Glutamatergic neuron (in vitro differentiated cells): ENCODE measurements at places on chromosomes 6 and 20.

DNA sequence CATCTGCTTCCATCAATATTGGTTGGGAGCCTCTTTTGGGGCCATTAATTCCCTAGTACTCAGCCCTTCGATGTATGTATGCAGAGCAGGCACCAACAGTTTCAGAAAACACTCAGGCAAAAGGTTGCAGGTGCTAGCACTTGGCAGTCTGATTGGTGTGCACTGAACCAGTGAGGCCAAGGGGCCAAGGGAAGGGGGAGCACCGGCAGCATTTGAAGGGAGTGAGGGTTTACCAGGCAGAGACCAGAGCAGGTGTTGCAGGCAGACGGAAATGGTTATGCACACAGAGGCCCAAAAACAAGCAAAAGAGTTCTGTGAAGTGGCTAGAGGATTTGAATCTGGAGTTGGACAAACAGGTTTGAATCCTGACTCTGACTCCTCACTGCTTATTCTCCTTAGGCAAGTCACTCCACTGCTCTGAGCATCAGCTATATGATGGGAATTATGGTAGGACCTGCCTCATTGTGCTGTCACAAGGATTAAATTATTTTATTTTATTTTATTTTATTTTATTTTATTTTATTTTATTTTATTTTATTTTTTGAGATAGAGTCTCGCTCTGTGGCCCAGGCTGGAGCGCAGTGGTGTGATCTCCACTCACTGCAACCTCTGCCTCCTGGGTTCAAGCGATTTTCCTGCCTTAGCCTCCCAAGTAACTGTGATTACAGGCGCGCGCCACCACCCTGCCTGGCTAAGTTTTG lies 58.1 kb upstream of the SHLD1 start:
- DNase-seq, result no peak

- DNase-seq, result no peak
Observed at GRCh38 chr6:106117579-106117978, 31.4 kb downstream of the PRDM1 start.

- DNase-seq, result no peak
Observed at GRCh38 chr6:31792761-31793171, 2.8 kb downstream of the VARS1 start.

- no peak for DNase-seq
Observed at GRCh38 chr20:20181322-20181721, 129.0 kb downstream of the CFAP61 start.

DNA sequence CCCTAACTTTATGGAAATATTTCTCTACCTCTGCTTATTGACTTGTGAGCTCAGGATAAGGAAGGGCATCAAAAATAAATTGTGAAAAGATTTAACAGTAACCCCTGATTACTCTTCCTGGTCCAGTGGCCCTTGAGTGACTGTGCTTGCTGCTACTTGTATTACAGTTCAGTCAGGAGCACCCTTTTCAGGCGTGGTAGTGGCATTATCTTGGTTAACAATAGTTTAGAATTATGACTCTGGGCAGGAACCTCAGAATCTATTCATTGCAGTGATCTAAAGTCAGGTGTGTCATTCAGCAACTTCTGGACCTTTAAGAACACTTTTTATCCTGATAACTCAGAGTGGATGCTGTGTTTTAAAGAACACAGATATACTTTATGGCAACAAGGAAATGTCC lies 43.4 kb downstream of the FAM135A start:
- DNase-seq, result no peak

- no peak for DNase-seq
Observed at GRCh38 chr6:166774770-166775169, 147.7 kb upstream of the RPS6KA2 start.

DNA sequence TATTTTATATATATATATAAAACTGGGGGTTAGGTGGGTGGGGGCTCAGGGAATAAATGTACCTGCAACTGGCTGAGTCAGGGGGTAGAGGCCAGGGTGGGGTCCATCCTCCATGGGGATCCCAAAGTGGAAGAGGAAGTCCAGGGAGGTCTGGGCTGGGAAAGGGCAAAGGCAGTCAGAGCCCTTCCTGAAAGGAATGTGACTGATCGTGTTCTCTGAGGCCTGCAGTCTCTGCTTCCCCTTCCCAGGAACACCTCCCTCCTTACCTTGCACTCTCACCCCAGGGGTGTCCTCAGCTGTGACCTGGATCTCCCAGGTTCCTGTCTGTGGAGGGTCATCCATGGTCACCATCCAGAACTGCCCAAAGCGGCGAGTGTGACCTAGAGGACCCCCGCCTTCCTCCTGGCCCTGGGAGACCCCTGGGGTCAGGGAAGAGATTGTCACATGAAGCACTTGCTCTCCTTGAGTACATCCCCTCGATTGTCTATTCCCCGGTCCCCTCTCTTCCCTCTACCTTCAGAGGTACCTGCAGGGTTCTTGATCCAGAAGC lies 4.7 kb downstream of the SAPCD1 start:
- no peak for DNase-seq

DNA sequence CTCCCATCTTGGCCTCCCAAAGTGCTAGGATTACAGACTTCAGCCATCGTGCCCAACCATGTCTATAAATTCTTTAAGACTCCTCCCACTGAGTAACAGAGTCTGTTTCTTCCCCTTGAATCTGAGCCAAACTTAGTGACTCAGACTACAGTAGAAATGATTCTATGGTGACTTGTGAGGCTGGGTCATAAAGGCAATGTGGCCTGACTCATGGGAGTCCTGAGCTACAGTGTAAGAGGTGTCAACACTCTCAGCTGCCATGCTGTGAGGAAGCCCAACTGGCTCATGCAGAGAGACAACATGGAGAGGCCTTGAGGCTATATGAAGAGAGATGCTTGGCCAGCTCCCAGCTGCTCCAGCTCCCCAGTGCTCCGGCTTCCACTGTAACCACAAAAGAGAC lies 5.2 kb upstream of the NRSN2 start:
- DNase-seq, result no peak

DNA sequence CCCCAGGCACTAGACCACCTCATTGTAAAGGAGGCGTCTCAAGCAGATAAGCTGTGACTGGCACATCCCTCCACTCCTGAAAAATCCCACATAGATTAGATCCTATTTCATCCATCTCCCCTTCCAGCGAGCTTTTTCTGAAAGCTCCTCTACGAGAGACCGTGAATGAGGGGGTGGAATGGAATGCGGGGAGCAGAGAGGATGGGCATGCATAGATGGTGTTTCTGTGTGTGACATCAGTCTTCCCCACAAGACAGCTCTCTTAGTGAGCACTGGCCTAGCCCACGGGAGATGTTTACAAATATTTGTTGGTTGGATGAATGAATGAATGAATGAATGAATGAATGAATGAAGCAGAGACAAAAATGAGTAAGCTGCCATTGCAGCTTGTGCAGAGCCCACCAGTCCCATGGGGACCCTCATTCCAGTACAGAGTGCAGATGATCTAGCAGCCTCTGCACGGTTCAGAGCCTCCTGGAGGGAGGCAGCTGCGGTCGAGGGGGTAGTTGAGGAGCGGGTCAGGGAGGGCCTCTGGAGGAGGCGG lies 98.4 kb downstream of the DLGAP4 start:
- DNase-seq, result no peak

GRCh38 chr6:168050881-168051586 lies 28.0 kb downstream of the FRMD1 start:
- DNase-seq, result peak; percentile 27

DNA sequence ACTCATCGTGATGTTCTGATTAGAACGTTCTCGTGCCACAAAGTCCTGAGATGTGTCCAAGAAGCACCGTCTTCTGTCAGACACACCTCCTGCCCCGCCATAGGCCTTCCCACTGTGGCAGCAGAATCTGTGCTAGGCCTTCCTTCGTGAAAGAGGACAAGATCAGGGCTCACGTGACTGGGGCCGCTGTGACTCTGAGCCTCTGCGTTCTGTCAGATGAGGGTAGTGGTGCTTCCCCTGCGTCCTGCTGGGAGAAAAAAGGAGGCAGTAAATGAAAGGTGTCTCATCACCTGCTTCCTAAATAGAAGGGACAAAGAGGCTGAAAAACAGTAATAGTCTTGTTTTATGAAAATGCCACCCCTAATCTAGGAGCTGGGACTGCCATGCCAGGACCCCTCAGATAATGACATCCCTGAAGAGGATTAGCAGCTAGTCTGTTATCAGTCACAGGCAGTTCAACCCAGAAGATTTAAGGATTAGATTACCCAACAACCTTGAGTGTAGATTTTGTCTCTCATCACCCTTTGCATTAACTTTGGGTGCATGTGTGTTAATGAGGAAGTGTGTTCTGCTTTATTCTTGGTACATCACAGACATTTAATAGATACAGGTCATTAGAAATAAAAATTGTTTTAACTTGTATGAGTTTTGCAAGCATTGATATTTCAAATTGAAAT lies 4.1 kb downstream of the DNAJC5 start:
- no peak for DNase-seq

- no peak for DNase-seq
Observed at GRCh38 chr6:11727346-11727997, 51.1 kb downstream of the ADTRP start.

GRCh38 chr6:138492113-138492512 lies 7.2 kb downstream of the NHSL1 start:
- DNase-seq, result no peak

DNA sequence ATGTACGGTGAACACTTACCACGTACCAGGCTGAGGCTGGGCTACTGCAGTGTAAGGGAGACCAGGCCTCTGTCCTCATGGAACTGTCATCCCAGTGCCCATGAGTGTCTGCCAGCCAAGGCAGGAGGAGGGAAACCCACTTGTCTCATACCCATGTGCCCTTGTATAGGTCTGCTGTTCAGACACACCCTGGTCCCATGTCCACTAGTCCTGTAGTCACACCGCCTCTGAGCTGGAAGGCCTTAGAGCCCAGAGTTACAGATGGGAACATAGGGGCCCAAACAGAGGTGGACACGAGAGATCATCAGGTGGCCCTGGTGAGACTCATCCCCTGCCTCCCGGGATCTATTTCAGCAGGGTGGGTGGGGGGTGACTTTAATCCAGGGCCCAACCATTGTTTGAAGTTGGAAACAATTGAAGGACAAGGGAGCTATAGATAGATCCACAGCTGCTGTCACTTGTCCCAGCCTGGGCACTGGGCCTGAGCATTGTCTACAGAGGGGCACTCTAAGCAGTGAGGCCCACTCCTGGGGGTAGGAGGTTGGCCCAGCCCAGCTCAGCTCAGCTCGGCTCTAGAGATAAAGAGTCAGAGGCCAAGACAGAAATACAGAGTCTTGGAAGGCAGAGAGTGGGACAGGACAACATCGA lies 14.6 kb downstream of the MYH7B start:
- DNase-seq, result no peak

GRCh38 chr6:42158631-42159030 lies 14.5 kb upstream of the GUCA1A start:
- DNase-seq, result no peak

GRCh38 chr6:17621003-17621402 lies 20.9 kb downstream of the FAM8A1 start:
- DNase-seq, result no peak

GRCh38 chr20:4158466-4159050 lies 143.2 kb upstream of the RNF24 start:
- no peak for DNase-seq

DNA sequence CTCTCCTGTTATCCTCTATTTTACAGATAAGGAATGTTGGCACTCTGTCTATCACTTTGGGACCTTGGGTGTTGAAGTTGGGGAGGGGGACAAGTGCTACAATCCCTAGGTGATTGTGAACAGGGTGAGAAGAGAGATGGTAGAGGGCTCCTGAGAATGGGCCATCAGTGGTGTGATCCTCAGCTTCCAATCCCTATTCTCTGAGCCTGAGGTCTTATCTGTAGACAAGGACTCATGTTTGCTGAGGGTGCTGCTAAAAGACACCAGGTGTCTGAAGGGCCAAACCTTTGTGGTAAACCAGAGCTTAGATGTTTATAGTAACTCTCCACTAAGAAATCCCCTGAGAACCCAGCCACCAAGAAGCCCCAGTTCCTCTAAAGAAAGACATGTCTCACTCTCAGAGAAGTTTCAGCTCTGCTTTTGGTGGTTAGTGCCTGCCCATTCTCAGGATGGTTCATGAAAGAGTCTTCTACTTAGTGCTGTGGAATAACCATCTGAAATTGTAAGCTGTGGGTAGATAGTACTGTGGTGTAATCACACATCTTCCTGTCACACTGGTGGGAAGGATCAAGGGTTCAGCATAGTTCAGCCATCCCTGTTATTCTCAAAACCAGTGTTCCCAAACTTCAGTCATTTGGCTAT lies 58.2 kb upstream of the IL20RA start:
- no peak for DNase-seq

DNA sequence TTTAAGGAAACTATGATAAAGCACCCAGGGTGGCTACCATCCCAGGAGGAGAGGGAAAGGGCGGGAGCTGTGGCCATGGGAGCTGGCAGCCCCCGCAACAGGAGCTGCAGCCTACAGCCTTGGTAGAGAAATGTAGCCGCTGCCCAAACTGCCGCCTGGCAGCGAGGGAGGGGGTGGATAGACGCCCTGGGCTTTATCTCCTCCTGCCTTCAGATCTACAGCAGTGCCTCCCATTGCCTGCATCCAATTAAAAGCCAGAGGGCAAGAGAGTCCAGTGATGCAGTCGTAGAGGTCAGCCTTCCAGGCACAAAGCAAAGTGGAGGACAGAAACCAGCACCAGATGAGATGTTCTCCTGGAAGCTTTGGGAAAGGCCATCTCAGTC lies 35.0 kb upstream of the ZFAND3 start:
- no peak for DNase-seq

GRCh38 chr6:16249971-16250370 lies 11.6 kb downstream of the GMPR start:
- DNase-seq, result no peak

GRCh38 chr6:136609873-136610706 lies 59.9 kb upstream of the MAP7 start:
- no peak for DNase-seq

DNA sequence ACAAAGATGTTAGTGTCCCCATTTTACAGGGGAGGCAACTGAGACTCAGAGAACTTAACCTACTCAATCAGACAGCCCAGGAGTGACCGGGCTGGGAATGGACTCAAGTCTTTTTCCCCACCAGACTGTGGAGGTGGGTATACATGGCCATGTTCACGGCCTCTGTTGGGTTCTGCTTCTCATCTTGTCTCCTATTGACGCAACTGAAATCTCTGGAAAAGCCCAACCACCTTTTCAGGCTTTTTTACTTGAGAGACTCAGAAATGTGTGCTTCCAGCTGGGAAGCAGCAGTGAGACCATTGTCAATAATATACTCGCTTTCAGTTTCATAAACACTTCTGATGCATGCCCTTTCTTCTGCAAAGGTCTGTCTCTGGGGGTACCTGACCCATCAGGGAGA lies 70.7 kb downstream of the SOBP start:
- no peak for DNase-seq

- DNase-seq, result no peak
Observed at GRCh38 chr20:44067650-44068081, 119.3 kb downstream of the JPH2 start.

- DNase-seq, result no peak
Observed at GRCh38 chr6:15434263-15434662, 188.4 kb downstream of the JARID2 start.

DNA sequence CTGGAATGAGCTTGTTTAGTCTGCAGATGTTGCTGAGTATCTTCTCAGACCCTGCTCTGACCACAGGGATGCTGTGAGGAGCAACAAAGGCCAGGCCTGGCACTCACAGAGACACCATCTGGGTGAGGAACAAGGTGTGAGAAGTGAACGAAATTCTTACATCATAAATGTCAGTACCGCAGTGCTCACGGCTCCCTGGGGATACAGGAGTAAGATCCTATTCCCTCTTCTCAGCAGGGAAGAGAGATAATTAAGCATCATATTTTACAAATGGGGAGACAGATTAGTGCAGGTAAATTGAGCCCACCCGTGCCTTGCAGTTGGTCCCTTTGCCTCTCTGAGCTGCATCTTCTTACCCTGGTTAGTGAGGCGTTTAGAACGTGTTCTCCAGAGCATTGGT lies 106.2 kb downstream of the DTD1 start:
- DNase-seq, result no peak

GRCh38 chr6:152218887-152219286 lies 411.4 kb downstream of the ESR1 start:
- no peak for DNase-seq
